Testis (tissue), 5 donors: ENCODE measurements at places on chromosomes 13 and 19. TPM values are rescaled to one million over a fixed set of nuclear protein-coding genes. Genes with fewer than 3 reads are reported as not detected.

- no peaks in the 10 kb centered on the region for H3K36me3 ChIP-seq
- H3K27ac ChIP-seq: no peak overlapping the region
- DNase-seq: no peak
- no peaks in the 10 kb centered on the region for H3K4me1 ChIP-seq
- H3K4me3 ChIP-seq: no peak overlapping the region
- no peaks in the 10 kb centered on the region for H3K27me3 ChIP-seq
Observed at GRCh38 chr13:21240586-21240985, 64.1 kb downstream of the MRPL57 start.

- no peaks in the 10 kb centered on the region for H3K27me3 ChIP-seq
- H3K27ac ChIP-seq: no peak overlapping the region
- no peak overlapping the region for H3K4me3 ChIP-seq
- no peaks in the 10 kb centered on the region for H3K36me3 ChIP-seq
- H3K4me1 ChIP-seq: peaks cover 14% of the 10 kb centered on the region
- DNase-seq: no peak
Observed at GRCh38 chr19:38676023-38676877, 28.8 kb downstream of the ACTN4 start.

DNA sequence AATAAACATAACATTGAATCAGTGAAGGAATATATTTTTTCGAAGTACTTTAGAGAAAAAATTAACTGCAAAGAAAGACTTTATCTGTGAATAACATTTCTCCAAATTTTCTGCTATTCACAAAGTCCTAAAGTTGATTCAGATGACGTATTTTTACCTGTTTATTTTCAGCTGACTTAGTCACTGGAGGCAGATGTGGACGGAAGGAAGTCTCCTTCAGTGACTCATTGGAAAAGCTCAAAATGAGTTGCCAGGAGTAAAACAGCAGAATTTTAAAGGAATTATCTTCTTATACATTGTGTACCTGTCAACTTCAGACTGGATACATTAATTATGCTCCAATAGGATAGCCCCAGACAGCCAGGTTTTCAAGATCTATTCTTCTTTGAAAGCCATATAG lies 679.3 kb upstream of the GPC6 start:
- no peaks in the 10 kb centered on the region for H3K36me3 ChIP-seq
- H3K4me1 ChIP-seq: no peaks in the 10 kb centered on the region
- H3K4me3 ChIP-seq: no peak overlapping the region
- no peak overlapping the region for H3K27ac ChIP-seq
- no peak for DNase-seq

DNA sequence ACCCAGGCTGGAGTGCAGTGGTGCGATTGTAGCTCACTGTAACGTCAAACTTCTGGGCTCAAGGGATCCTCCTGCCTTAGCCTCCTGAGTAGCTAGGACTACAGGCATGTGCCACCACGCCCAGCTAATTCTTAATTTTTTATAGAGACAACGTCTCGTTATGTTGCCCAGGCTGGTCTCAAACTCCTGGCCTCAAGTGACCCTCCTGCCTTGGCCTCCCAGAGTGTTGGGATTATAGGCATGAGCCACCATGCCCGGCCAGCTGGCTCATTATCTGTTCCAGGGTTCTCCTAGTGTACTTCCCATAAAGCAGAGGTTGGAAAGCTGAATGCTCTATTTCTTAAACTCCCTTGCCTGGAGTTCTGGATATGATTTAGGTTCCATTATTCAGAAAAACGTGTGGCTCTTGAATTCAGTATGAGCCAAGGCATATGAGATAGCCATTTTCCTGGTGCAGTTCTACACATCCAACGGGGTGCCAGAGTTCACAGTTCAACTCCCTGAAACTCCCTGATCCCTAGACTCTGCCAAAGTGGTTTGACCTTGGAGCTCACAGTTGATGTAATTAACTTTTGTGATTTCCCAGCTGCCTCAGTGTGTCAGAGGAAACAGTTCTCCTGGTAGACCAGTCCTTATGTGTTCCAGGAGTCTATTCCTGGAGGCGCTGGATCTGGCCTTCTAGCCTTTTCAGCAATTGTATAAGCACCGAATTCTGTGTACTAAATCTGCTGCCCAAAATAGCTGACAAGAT lies 21.6 kb downstream of the GPR183 start:
- no peaks in the 10 kb centered on the region for H3K27me3 ChIP-seq
- no peaks in the 10 kb centered on the region for H3K36me3 ChIP-seq
- no peak overlapping the region for H3K4me3 ChIP-seq
- DNase-seq: peak; percentile 75
- H3K4me1 ChIP-seq: peaks cover 73% of the 10 kb centered on the region

DNA sequence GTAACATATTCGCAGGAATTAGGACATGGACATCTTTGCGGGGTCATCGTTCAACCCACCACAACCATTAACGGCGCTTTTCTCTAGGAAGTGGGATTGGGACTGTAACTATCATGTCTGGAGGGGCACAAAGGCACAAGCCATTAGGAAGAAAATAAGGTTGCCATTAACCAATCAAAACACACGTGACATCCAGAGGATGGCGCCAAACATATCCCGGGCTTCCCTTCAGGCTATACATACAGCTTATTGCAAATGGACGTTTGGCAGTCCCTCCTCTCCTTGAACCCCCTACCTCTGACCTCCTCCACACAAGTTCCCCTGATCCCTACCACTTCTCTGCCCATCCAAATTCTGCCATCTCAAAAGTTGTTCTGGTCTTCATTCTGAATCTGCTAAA lies 26.6 kb upstream of the GSX1 start:
- H3K4me1 ChIP-seq: no peaks in the 10 kb centered on the region
- H3K36me3 ChIP-seq: no peaks in the 10 kb centered on the region
- no peak for DNase-seq
- H3K4me3 ChIP-seq: no peak overlapping the region
- H3K27me3 ChIP-seq: no peaks in the 10 kb centered on the region
- no peak overlapping the region for H3K27ac ChIP-seq

DNA sequence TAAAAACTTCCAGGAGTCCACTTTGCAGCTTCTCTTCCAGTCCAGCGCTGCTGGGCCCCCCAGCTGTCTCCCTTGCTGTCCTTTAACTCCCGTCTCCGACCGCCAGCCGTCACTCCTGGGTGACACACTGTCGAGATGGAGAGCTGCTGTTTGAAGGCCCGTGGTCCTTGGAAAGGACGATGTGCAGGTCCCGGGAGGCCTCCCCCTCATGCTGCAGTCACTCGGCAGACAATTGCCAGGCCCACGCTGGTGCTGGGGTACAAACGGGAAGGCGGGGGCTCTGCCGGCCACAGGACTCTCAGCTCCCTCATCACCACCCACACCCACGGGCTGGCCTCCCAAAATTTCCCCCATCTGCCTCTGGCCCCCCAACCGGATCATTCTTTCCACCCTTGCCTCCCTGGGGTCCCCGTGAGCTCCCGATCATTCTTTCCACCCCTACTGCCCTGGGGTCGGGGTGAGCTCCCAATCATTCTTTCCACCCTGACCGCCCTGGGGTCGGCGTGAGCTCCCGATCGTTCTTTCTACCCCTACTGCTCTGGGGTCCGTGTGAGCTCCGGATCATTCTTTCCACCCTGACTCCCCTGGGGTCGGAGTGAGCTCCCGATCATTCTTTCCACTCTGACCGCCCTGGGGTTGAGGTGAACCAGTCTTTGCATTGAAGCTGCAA lies 16.0 kb upstream of the ZNF554 start:
- no peak for DNase-seq
- H3K27me3 ChIP-seq: no peaks in the 10 kb centered on the region
- H3K27ac ChIP-seq: no peak overlapping the region
- no peaks in the 10 kb centered on the region for H3K36me3 ChIP-seq
- no peak overlapping the region for H3K4me3 ChIP-seq

GRCh38 chr19:23406091-23406490 lies 10.8 kb upstream of the ZNF91 start:
- H3K4me1 ChIP-seq: no peaks in the 10 kb centered on the region
- no peak for DNase-seq
- no peak overlapping the region for H3K4me3 ChIP-seq
- H3K27me3 ChIP-seq: no peaks in the 10 kb centered on the region
- no peak overlapping the region for H3K27ac ChIP-seq

- no peak overlapping the region for H3K4me3 ChIP-seq
- no peaks in the 10 kb centered on the region for H3K27me3 ChIP-seq
- H3K4me1 ChIP-seq: no peaks in the 10 kb centered on the region
- no peaks in the 10 kb centered on the region for H3K36me3 ChIP-seq
Observed at GRCh38 chr13:112134391-112135075, 67.6 kb downstream of the SOX1 start.

- peaks cover 12% of the 10 kb centered on the region for H3K4me1 ChIP-seq
- H3K36me3 ChIP-seq: no peaks in the 10 kb centered on the region
- no peaks in the 10 kb centered on the region for H3K27me3 ChIP-seq
- no peak for DNase-seq
Observed at GRCh38 chr13:76621705-76622104, 264.5 kb downstream of the KCTD12 start.

DNA sequence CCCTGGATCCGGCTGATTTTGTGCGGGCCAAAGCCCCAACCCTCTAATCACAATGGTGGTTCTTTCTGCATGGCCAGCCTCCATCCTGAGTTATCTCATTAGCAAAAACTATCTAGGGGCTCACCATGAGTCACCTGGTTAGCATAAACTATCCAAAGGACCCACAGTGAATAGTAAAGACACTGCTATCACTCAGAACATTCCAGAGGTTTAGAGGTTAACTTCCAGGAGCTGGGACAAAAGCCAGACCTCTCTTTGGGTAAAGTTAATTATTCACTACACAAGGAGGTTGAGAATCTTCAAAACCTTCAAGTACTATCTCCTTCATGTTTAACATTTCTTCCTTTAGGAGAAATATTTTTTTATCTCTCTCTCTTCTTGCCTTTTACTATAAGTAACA lies 18.8 kb upstream of the PPP5C start:
- no peaks in the 10 kb centered on the region for H3K36me3 ChIP-seq
- H3K27ac ChIP-seq: no peak overlapping the region
- DNase-seq: no peak

Gene SIGLECL1
- 18.7 TPM for total RNA-seq

Gene ZNF888
- 3.2 TPM for total RNA-seq

Gene PSPN
- 5.1 TPM for total RNA-seq

Gene MEF2B
- total RNA-seq: 5.7 TPM
